CD4-positive, alpha-beta T cell treated with Interleukin-17A for 1 hour (primary cell): ENCODE measurements at places on chromosomes 13 and 19.

GRCh38 chr13:32499538-32500210 is 38.9 kb downstream of the N4BP2L2 start:
- DNase-seq: no peak

DNA sequence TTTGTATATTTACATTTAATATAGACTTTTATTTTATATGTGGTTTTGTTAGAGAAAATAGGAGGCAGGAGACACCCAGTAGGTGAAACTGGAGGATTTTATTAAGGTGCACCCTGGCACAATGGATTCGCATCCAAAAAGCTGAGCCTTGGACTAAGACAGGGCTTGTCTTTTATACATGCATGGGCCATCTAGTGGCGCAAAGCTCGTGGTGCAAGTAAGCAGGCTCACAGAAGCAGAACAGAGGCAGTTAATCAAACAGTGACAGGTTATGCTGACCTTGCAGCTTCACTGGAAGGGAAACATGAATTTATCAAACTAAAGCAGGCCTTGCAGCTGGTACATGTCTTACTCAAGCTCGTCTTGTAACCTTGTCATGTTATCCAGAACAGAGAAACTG is 58.8 kb upstream of the ZNF681 start:
- DNase-seq: peak; percentile 57

- no peak for DNase-seq
Measured at GRCh38 chr13:93714171-93714570, 487.6 kb downstream of the GPC6 start.

DNA sequence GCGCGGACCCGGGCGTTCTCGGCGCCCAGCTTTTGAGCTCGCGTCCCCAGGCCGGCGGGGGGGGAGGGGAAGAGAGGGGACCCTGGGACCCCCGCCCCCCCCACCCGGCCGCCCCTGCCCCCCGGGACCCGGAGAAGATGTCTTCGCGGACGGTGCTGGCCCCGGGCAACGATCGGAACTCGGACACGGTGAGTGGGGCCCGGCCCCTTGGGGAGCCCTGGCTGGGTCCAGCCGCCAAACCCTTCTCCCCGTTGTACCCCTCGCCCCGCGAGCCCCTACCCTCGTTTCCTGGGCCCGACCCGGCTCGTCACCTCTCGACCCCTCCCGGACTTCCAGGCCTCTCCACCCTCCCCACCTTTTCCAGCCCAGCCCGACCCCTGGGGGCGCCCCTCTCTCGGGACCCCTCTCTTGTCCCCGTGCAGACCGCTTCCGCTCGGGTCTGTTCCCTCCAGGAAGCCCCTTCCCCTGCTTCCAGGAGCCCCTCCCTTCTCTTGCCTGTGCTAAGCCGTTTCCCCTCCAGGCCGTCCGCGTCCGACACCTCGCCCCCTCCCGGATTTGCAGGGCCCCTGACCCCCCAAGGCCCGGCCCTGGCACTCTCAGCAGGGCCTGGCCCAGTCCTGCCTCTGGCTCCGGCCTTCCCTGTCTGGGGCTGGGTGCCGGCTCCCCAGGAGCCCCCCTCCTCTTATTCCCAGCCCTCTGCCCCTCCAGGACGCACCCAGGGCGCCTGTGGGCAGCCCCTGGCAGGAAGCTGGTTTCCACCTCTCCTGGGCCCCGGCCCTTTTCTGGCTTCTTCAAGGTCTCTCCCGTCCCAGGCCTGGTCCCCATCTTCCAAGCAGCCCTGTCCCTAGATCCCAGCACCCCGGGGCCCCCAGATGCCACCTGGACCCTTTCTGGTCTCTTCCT is 632 bp downstream of the MARK4 start:
- DNase-seq: peak; percentile 18

DNA sequence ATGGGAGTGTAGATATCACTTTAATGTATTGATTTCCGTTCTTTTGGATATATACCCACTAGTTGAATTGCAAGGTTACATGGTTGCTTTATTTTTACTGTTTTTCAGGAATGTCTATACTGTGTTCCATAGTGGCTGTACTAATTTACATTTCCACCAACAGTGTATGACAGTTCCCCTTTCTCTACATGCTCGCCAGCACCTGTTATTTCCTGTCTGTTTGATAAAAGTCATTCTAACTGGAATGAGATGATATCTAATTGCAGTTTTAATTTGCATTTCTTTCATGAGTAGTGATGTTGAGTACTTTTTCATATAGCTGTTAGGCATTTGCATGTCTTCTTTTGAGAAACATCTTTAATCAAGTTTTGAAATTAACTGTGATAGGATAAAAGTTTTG is 818.6 kb downstream of the SLITRK6 start:
- no peak for DNase-seq
